ENCODE measurements at places on chromosomes 13 and 19. TPM values are rescaled to one million over a fixed set of nuclear protein-coding genes. Genes with fewer than 3 reads are reported as not detected.

Gene PIP5K1C
- 22.4 TPM for polyA plus RNA-seq

Gene TNNI3
- polyA plus RNA-seq = 1.9 TPM

- no peak for DNase-seq
Measured at GRCh38 chr19:2221250-2221831, 14.8 kb downstream of the PLEKHJ1 start.

- peak; percentile 5 for DNase-seq
Measured at GRCh38 chr13:42101821-42102585, 53.6 kb downstream of the DGKH start.

DNA sequence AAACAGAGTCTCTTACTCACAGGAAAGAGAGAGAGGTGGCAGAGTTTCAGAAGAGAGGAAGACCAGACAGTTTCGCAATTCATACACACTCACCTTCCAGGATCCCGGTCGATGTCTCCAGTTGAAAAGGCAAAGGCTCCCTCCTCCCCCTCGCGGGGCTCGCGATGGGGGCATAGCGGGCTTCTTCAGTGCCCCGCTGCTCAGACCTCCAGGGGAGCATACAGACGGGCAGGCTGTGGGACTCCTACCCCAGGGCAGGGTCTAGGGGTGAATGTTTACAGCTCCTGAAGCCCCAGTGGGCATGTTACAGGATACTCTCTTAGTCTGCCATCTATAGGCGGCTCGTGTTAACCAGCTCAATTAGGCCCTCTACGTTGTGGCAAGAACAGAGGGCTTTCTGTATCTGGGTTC lies 139.2 kb downstream of the SLITRK5 start:
- no peak for DNase-seq
